Occipital lobe (tissue), 3 donors: ENCODE measurements at places on chromosomes 16 and 17. TPM values are rescaled to one million over a fixed set of nuclear protein-coding genes. Genes with fewer than 3 reads are reported as not detected.

The SNX20 gene
- total RNA-seq, result 0.16 TPM

The SLC38A8 gene
- not detected for total RNA-seq

The RMI2 gene
- 4.1 TPM for total RNA-seq

The DNAH2 gene
- total RNA-seq, result 0.62 TPM

The PIP4K2B gene
- total RNA-seq, result 166 TPM
